ENCODE measurements at places on chromosomes 5 and 9. TPM values are rescaled to one million over a fixed set of nuclear protein-coding genes. Genes with fewer than 3 reads are reported as not detected.

CATSPER3 gene
- polyA plus RNA-seq: 0.36 TPM

DNA sequence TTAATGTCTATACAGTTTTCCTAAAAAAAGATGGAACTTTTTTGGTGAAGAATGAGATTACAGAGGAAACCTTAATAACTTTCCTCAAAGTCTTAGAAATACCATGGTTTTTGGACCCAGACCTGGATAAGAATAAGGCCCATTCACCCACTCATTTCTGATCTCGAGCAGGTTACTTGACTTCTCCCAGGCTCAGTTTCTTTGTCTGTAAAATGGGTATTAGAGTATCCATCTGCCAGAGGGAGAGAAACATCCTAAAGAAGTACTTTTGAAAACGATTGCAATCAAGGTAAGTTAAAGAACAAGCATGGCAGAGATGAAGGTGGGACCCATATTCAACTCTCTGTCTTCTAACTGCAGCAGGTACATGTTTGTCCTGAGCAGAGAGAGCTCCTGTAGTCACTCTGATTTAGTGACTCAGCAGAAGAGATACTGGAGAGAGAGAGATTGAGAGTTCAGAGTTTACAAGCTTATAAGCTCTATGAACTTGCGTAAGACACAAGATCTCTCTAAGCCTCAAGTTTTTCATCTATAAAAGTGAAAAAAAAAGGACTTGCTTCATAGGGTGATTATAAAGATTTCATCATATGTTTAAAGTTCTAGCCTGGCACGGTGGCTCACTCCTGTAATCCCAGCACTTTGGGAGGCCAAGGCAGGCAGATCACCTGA is 379.4 kb upstream of the SGCD start:
- H3K27me3 ChIP-seq: no peaks in the 10 kb centered on the region
- H3K4me3 ChIP-seq: no peak overlapping the region
- no peaks in the 10 kb centered on the region for H3K4me1 ChIP-seq
- DNase-seq: no peak
- H3K36me3 ChIP-seq: no peaks in the 10 kb centered on the region
- H3K27ac ChIP-seq: no peak overlapping the region

FOXD4L6 gene
- polyA plus RNA-seq: not detected

COL23A1 gene
- polyA plus RNA-seq: not detected

PRLR gene
- polyA plus RNA-seq: not detected

ADAMTSL2 gene
- not detected for polyA plus RNA-seq

DNA sequence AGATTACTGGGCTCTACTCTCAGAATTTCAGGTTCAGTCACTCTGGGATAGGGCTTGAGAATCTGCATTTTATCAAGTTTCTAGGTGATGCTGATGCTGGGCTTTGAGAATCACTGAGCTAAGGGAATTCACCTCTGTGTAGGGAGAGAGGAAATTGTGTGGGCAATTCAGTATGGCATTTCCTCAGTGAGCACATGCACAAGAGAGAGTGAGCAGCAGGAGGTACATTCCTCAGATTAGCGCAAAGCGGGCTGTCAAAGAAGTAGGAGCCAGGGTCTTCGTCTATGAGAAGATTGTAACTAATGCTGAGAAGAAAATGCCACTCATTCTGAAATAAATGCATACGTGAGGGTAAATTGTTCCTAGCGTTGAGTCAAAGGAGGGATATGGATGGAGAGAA is 175.9 kb downstream of the KIF4B start:
- no peak overlapping the region for H3K27ac ChIP-seq
- H3K36me3 ChIP-seq: no peaks in the 10 kb centered on the region
- no peak overlapping the region for H3K4me3 ChIP-seq

DNA sequence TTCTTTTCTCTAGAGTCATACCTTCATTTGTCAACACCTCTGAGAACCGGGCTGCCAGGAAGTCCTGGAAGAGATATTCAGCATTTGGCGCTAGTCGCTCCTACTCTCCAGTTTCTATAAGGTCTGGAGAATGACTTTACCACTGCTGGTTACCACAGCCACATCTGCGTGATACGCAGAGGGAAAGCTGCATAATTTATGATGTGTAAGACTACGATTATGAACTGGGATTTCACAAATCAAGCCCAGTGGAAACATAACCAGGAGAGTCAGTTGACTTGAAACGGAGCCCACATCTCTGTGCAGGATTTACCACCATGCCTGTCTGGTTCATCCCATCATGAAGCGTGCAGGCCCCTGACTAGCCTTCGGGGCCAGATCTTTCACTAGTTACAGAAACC is 72.6 kb downstream of the FGF1 start:
- no peak overlapping the region for H3K4me3 ChIP-seq
- H3K36me3 ChIP-seq: no peaks in the 10 kb centered on the region
- no peaks in the 10 kb centered on the region for H3K4me1 ChIP-seq
- H3K27me3 ChIP-seq: no peaks in the 10 kb centered on the region

DNA sequence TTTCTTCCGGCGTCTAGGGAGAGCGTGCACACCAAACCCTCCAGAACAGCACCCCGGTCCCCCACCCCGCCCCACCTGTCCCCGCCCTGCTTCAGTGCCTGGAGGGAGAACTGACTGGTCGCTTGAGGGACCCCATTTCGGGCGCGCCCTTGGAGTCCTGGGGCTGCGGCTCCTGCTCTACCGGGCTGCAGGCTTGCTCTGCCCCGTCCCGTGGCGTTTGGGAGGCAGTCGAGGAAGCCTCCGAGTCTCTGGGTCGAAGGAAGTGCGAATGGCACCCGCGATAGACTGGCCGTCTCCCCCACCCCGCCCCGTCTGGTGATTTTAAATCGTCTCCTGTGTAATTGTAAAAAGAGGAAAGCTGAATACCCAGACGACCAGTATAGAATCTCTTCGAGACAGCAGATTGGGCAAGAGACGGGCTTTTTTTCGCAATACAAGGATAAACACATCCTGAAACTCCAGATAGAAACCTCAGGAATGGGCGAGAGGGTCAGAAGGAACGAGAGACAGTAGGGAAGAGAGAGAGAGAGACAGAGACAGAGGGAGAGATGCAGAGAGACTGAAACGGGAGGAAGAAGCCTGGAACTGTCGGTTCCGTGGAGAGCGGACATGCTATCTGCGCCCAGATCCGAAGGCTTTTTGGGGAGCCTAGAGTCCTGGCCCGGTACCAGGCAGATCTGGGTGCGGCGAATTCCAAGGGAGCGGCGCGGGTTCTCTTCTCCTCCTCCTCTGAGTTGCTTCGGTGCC is 9.9 kb downstream of the PRDM6 start:
- no peaks in the 10 kb centered on the region for H3K36me3 ChIP-seq
- no peak overlapping the region for H3K4me3 ChIP-seq
- no peak overlapping the region for H3K27ac ChIP-seq
- DNase-seq: no peak
- no peaks in the 10 kb centered on the region for H3K4me1 ChIP-seq
- peaks cover 6% of the 10 kb centered on the region for H3K27me3 ChIP-seq

UBE2QL1 gene
- polyA plus RNA-seq: not detected

NFX1 gene
- polyA plus RNA-seq: 38.8 TPM

DNA sequence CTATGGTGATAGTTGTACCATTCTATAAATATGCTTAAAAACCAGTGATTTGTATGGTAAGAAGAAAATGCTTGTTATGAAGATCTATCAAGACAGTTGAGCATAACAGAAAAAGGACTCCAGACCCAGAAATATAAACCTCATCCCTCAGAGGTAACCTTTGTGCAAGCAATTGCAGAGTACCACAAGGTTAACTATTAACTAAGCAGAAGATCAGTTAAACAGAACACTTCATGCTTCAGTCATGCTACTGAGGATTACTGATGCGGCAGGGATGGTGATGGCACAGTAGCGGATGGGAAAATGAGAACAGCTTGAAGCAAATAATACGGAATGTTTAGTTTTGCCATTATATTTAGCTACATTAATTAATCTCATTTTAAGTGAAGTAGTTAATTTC is 45.5 kb downstream of the IARS1 start:
- no peak for DNase-seq
- no peak overlapping the region for H3K4me3 ChIP-seq
- H3K27me3 ChIP-seq: no peaks in the 10 kb centered on the region
- H3K36me3 ChIP-seq: peaks cover 73% of the 10 kb centered on the region
- no peaks in the 10 kb centered on the region for H3K4me1 ChIP-seq

GRCh38 chr5:56262279-56262678 is 29.1 kb upstream of the ANKRD55 start:
- H3K36me3 ChIP-seq: no peaks in the 10 kb centered on the region
- H3K4me1 ChIP-seq: no peaks in the 10 kb centered on the region
- no peak overlapping the region for H3K4me3 ChIP-seq
- DNase-seq: no peak
- H3K27me3 ChIP-seq: no peaks in the 10 kb centered on the region
- no peak overlapping the region for H3K27ac ChIP-seq

DNA sequence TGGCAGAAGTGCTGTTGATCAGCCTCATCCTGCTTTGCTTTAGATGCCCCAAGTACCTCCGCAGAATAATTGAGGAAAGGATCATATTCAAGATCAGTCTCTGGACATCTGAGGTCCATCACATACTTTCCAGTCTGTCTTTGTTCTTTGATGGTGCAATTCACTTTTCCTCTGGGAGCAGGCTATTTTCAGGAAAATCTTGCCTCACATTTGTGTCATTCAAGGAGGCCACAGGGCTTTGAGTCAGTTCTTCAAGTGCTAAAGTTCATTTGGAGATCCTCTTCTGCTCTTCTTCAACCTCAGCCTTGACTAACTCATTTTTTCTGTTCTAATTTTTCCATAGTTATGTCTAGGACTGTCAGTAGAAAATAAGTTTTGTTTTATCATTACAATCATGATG is 18.6 kb downstream of the EQTN start:
- no peak for DNase-seq
- H3K27ac ChIP-seq: no peak overlapping the region
- H3K27me3 ChIP-seq: no peaks in the 10 kb centered on the region
- H3K4me3 ChIP-seq: no peak overlapping the region

DNA sequence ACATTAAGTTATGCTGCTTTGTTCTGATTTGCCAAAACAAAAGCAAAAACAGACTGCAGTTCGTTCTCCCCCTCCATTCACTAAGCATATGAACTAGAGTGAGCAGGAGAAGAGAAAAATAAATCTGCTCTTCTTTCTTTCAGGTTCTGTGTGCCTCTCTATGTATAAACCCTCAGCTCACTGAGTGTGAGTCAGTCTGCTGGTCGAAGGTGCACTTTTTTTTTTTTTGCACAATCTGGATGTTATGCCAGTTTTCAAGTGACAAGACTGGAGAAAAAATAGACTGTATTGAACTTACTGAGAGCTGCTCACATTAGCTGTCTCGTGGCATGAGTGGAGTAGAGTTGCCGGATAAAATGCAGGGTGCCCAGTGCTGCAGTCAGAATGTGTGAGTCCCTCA is 244.6 kb upstream of the ATP10B start:
- no peak for DNase-seq
- H3K36me3 ChIP-seq: no peaks in the 10 kb centered on the region
- no peaks in the 10 kb centered on the region for H3K27me3 ChIP-seq
- H3K4me1 ChIP-seq: no peaks in the 10 kb centered on the region

DNA sequence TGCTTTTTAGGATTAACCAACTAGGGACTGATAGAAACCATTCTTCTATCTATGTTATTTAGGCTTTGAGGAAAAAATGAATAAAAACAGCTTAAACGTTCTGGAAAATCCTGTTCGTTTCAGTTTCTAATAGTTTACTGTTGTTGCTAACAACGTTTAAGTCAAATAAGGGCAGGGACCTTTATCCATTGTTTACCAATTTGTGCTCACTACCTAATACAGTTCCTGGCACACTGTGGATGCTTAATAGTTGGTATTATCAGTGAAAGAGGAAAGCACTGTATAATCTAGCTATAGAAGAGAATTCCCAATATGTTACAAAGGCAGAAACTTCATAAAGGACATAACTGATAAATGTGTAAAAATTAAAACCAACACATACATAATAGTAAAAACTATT is 52.5 kb downstream of the ZFR start:
- no peak overlapping the region for H3K4me3 ChIP-seq
- H3K27ac ChIP-seq: no peak overlapping the region
- DNase-seq: no peak
- H3K27me3 ChIP-seq: no peaks in the 10 kb centered on the region
- no peaks in the 10 kb centered on the region for H3K4me1 ChIP-seq
- H3K36me3 ChIP-seq: peaks cover 36% of the 10 kb centered on the region

GRCh38 chr9:128921881-128922763 is 1.3 kb downstream of the PHYHD1 start:
- peaks cover 8% of the 10 kb centered on the region for H3K36me3 ChIP-seq
- no peak overlapping the region for H3K4me3 ChIP-seq
- no peak for DNase-seq
- H3K27me3 ChIP-seq: no peaks in the 10 kb centered on the region

GRCh38 chr5:181114844-181115778 is 15.9 kb downstream of the OR2V1 start:
- DNase-seq: no peak
- H3K4me1 ChIP-seq: peaks cover 4% of the 10 kb centered on the region
- H3K4me3 ChIP-seq: no peak overlapping the region
- H3K27ac ChIP-seq: no peak overlapping the region

GRCh38 chr5:42767491-42768105 is 11.0 kb downstream of the CCDC152 start:
- no peaks in the 10 kb centered on the region for H3K27me3 ChIP-seq
- DNase-seq: no peak
- no peak overlapping the region for H3K27ac ChIP-seq
- no peaks in the 10 kb centered on the region for H3K4me1 ChIP-seq

CACNA1B gene
- polyA plus RNA-seq: not detected

DNA sequence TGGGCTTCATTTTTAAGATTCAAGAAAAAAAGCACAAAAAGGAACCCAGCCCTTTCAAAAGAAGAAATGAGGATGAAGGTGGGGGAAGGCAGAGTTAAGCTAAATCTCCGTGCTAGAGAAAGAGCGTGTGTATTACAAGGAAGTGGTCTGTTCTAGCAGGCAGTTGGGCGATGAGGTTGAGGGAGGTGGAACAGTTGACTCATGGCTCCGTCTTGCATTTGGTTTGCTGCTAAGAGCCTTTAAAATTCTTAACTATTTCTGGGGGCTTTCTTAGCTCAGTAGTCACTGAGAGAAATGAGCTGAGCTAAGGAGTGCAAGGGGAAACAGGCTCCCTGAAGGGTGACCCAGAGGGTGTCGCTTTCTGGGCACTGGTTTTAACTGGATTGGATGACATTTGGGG is 117.4 kb downstream of the GCNT1 start:
- H3K27me3 ChIP-seq: no peaks in the 10 kb centered on the region
- no peak overlapping the region for H3K27ac ChIP-seq
- peaks cover 8% of the 10 kb centered on the region for H3K4me1 ChIP-seq
- DNase-seq: peak; percentile 54
- H3K36me3 ChIP-seq: no peaks in the 10 kb centered on the region
- H3K4me3 ChIP-seq: no peak overlapping the region
